ENCODE measurements at places on chromosomes 4 and X. TPM values are rescaled to one million over a fixed set of nuclear protein-coding genes. Genes with fewer than 3 reads are reported as not detected.

DNA sequence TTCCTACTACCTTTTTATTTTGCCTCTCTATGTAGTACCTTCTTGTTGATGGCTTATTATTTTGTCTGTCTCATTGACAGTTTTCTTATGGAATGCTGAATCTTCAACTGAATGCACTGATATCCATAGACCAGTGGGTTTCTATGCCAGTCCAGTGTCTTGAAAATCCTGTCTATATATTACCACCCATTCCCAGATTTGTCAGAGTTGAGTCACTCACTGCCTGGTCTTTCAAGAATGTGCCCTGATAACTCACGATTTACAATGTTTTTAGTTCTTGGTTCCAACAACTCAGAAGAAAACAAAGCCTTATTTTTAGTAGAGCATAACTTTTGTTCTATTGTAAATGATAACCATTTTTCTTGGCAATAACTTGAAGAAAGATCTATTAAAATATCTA is 606.0 kb upstream of the PITX2 start:
- no peak for DNase-seq
- H3K4me1 ChIP-seq = no peaks in the 10 kb centered on the region
- no peak overlapping the region for H3K27ac ChIP-seq
- H3K36me3 ChIP-seq = no peaks in the 10 kb centered on the region
- H3K4me3 ChIP-seq = no peak overlapping the region

GEMIN8 gene
- total RNA-seq = 17.4 TPM

GRCh38 chr4:151260526-151260925 is 16.4 kb upstream of the PRSS48 start:
- no peak overlapping the region for H3K4me3 ChIP-seq
- peaks cover 2% of the 10 kb centered on the region for H3K27me3 ChIP-seq
- H3K4me1 ChIP-seq = no peaks in the 10 kb centered on the region

- peaks cover 36% of the 10 kb centered on the region for H3K4me1 ChIP-seq
- peak; percentile 33 for DNase-seq
- peak overlapping the region; percentile 91 for H3K27ac ChIP-seq
- peak overlapping the region; percentile 66 for H3K4me3 ChIP-seq
- no peaks in the 10 kb centered on the region for H3K27me3 ChIP-seq
Observed at GRCh38 chr4:153450544-153450917, 15.6 kb upstream of the TMEM131L start.

DNA sequence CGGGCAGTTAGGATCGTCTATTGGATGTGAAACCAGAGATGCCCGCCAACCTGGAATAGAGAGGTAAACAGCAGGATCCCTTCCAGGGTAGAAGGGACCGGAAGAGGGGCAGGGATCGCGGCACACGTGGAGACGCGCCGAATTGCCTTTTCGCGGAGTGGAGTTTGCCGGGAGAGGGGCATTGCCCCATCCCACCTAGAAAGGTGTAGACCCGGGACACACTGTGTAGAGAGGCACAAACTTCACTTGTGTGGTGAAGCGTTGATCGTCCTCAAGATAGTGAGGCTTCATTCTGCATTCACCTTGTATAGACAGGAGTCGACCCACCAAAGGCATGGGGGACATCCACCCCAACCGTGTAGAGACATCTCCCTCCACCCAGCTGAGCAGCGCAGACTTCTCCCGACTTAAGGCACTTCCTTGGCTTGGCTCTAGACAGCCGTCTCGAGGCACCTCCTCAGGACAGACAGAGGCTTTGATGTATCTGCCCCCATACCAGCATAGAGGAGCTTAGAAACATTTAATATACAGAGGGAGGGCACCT is 410 bp downstream of the GNL3L start:
- H3K4me3 ChIP-seq = peak overlapping the region; percentile 93
- peak overlapping the region; percentile 97 for H3K27ac ChIP-seq
- DNase-seq = peak; percentile 8
- H3K27me3 ChIP-seq = no peaks in the 10 kb centered on the region
- H3K36me3 ChIP-seq = peaks cover 39% of the 10 kb centered on the region
